ENCODE measurements at places on chromosomes 4 and X.

DNA sequence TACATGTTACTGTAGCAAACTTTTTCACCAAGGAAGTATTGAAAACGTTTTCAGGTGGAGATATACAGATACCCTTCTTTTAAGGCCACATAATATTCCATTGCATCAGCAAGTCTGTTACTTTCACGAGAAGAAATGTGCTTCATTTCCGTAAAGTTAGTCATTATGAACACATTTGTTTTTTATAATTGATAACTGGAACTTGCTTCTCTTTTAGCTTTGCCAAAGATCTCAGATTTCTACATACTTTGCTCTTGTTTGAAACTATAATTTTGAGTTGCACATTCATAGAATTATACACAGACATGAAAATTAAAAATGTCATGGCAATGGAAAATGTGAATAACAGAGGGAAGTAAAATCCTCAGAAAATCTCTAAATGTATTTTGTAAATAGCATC, 128.7 kb upstream of the GIMD1 start:
- no peak for DNase-seq

- DNase-seq, result no peak
These were observed 459.8 kb downstream of the FSTL5 start for GRCh38 chr4:161704040-161704439.

- no peak for DNase-seq
These were observed 98.4 kb downstream of the ZNF827 start for GRCh38 chr4:145840162-145840768.

DNA sequence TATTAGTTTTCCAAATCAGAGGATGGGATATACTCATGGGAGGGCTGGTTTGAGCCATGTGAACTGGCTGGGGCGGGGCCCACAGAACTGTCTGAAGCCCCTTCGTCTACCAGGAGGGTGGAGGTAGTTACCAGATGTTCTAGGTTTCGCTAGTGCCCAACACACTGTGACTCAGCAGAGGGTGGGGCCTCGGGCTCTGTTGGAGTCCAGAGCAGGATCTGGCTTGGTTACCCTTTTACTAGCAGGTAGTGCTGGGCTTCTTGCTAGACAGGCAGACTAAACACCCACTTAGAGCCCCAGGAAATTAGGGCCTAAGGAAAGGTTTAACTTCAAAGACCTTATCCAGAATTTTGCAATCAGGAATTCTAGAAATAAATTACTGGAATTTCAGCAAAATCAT, 56.2 kb upstream of the CHRDL1 start:
- DNase-seq, result no peak

DNA sequence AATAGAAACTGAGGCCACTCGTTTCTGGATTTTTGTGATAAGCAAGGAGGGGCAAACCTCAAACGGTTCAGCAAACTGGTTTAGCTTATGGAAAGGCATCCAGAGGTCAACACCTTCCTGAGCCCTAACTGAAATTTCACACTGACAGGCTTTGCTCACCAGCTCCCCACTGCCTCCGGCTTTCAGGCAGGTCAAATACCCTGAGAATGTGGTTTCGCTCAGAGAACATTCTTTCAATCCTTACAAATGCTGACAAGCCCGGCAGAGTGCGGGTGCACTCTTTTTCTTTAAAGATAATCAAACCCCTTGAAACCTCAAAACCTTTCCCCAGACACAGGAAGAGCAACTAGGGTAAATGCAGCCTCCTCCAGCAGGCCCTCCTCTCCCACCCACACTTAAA, 41.5 kb downstream of the CD40LG start:
- no peak for DNase-seq

DNA sequence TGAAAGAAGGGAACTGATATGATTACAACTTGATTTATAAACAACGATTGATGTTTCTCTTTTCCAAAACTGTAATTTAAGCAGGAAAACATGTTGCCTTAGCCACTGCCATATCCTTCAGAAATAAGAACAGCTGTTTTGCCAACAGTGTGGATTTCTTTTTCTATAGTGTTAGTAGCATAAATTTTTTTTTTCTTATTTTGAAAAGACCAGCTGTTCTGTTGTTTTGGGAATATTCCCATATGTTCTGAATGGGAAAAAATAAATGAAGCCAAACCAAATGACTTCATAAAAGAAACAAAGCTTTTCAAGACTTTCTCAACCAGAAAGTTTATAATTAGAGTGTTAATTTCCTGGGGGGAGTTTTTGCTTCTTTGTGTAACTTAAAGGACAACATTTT, 83.9 kb upstream of the ARHGAP24 start:
- DNase-seq, result no peak

DNA sequence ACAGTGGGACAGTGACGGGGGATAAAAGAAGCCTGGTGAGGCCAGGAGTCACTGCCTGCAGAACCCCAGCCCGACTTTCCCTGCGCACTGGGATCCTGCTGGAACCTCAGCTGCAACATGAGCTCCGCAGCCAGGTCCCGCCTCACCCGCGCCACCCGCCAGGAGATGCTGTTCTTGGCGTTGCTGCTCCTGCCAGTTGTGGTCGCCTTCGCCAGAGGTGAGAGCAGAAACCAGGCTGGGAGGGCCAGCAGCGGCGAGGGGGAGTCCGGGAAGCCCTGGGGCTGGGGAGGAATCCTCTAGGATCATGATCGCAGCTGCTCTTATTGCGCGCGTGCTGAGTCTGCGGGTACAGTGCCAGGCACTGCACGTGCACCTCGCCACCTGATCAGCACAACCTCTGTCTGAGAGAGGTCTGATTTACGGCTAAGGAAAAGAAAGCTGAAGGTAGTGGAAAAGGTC, at the start of gene PF4V1:
PF4V1 (plus strand) TSS at position 51 of the 459 bp plus-strand sequence; CDS start at position 118, 67 bp downstream.
- DNase-seq, result no peak

DNA sequence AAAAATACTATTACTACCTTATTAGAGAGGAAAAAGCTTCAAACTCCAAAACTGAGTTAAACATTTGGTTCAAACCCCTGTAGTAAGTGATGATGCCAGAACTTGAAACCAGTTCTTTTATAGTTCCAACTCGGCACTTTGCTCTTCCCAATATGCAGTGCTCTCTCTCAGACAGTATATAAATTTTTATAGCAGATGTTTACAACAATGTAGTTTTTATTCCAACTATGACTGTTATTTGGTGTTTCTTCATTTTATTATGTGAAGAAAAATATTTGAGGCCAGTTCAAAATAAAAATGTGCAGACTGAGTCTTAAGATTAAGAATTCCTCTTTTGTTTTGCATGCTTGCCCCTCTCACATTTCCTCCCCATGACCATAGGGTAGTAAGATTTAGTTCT, 2.9 kb upstream of the PPP4R3C start:
- no peak for DNase-seq

DNA sequence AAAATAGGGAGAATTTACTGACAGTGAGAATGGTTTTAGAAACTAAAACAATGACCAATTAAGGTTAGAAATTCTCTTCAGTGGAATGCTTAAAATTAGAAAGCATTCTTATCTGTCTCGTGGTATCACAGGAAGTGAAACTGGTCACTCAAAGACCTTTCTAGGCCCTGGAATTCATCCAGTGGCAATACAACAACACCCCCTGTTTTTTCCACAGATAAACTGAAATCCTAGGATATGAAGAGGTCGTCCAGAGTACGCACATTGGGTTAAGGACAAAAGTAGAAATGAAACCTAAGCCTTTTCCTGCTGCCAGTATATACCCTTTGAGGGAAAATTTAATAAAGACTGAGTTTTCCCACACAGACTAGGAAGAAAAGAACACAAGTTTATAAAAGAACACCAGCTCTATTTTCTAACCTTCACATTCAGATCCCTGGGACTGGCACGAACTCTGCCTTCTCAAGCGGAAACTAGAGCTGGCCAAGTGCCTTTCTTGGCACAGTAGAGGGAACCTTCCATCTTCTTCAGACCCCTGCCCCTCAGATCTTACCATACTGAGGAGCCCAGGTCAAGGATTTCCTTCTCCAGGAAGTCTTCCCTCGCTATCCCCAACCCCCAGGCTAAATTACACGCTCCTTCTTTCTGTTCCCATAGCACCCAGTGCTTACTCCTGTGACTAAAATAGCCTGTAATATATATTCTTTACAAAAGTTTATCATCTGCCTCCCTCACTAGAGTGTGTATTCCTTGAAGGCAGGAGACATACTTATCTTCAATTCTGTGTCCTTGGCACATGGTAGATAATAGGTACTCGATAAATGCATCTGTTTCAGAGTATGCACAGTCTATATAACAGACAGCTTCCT, 16.9 kb downstream of the LHFPL1 start:
- no peak for DNase-seq

GRCh38 chr4:15495621-15496020, 25.9 kb downstream of the CC2D2A start:
- DNase-seq, result no peak

DNA sequence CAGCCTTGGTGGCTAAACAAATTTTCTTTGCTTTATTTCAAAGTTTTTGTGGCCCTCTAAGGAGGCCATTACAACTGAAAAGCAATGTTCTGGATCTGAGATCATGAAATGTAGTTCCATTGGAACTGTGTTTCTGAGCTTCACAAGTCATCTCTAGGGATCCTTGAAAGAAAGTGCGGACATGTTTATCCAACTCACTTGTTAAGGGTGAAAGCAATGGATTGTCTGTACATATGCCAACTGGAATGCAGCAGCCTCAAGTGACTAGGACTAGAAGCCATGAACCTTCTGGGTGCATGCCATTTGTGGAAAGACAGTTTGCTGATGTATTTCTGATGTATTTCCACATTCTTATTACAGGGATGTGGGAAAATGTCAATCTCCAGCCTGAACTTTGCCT, 36.7 kb upstream of the KLHL13 start:
- DNase-seq, result no peak

GRCh38 chr4:154622598-154622997, 10.1 kb upstream of the FGG start:
- DNase-seq, result no peak

- DNase-seq, result no peak
These were observed 602.8 kb upstream of the EPHA5 start for GRCh38 chr4:66273110-66273509.

DNA sequence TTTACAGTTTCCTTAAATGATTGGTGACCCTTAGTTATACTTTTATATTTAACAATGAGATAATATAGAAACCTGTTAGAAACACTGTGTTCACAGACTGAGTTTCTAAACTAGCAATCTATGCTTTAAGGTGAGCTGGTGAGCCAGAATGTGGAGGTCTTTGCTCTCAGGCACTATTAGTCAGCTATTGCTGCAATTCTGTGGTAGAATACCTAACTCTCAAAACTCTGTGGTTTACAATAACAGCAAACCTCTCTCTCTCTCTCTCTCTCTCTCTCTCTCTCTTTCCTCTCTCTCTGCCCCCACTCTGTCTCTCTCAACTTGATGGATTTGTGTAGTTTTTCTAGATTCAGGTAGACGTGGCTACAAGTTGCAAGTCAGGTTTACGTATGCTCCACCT, 17.6 kb upstream of the LCORL start:
- no peak for DNase-seq

DNA sequence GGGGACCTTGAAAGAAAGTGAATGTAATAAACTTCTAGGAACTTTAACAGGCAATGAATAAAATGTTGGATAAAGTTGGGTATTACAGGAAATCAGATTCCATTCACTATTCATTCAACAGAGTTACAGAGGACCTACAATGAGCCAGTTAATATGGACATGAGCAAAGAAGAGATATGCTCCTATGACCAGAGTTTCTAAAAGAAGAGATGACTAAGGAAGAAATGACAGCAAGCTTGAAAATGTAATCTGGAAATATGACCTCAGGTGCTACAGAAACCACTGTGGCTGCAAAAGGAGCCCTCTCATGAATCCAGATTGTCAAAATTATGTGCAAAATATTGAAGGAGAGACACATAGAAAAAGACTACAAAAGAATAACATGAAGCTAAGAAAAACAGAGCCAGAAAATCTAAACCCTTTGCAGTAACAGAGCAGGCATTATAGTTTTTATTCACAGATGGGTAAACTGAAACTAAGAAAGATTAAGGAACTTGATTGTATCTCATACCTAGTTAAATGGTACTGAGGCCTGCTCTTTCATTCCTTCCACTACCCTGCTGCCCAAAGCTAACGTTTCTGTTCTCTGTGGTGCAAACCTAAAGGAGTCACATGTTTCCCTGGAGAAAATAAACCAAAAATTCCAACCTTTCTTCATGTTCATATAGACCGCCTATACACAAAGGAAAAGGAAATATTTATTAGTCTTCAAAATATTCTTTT, 378.3 kb downstream of the GBA3 start:
- DNase-seq, result no peak

DNA sequence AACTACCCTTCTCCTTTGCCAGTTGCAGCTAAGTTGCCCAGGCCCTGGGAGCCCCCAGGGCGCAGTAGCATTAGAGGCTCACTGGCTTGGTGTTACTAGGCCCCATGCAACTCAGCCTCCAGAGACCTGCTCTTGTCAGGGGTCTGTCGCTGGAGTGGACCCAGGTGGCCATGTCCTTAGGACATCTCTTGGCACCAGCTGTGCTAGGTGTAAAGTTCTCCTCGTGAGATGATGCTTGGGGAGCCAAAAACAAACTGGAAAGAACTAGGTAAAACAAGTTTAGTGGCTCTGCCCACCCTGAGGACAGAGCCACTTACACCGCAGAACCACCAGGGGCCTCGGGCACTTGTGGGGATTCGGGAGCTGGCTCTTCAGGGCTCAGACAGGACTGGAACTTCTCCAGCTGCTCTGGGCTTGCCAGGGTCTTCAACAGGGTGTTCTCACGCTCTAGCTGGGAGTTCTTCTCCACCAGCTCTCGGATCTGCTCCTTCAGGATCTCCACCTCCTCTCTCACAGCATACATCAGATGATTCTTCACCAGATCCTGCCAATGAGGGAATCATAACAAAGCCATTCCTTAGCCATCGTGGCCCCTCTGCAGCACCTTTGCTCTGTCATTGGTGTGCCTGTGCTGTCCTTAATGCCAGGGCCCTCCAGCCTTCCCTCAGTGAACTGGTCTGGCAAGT, 61.2 kb downstream of the TSC22D3 start:
- DNase-seq, result peak; percentile 26

GRCh38 chr4:54423066-54423465, 194.0 kb downstream of the PDGFRA start:
- DNase-seq, result no peak

GRCh38 chr4:21139327-21139726, 439.1 kb downstream of the PACRGL start:
- no peak for DNase-seq

- DNase-seq, result no peak
These were observed 54.3 kb upstream of the CAMK2D start for GRCh38 chr4:113815826-113816225.

Data from nucleus accumbens (tissue), 56 donors.